ENCODE measurements at places on chromosomes 7 and 10.

GRCh38 chr7:144513334-144513733, 109.8 kb upstream of the NOBOX start:
- no peak for DNase-seq

GRCh38 chr7:42858570-42858969, 53.3 kb downstream of the C7orf25 start:
- DNase-seq = no peak

GRCh38 chr7:3544202-3544601, 243.2 kb downstream of the SDK1 start:
- DNase-seq = no peak

GRCh38 chr7:33996899-33997298, 91.6 kb downstream of the BMPER start:
- no peak for DNase-seq

- DNase-seq = no peak
Observed at GRCh38 chr7:105178928-105179541, 165.0 kb downstream of the KMT2E start.

- no peak for DNase-seq
Observed at GRCh38 chr7:29626730-29627129, 63.1 kb downstream of the PRR15 start.

- DNase-seq = no peak
Observed at GRCh38 chr7:128910569-128910945, at the start of gene KCP. Gene KCP, minus strand, starts transcription at chr7:128910709. Its CDS starts 33 bp downstream, at chr7:128910676.

DNA sequence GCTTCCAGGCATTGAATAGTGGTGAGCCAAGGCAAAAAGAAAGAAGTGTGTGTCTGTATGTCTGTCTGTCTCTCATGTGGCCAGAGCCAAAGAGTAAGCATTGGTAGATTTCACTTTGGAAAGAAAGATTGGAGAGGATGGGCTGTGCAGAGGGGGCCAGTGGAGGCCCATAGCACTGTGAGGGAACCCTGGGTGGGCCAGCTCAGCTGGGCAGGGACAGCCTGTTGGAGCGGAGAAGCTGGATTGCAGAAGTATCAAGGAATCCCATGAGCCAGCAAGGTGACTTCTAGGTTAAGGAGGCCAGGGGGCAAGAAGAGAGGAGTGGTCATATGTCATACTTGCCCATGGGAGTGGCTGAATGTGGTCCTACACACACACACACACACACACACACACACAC, 1.5 kb upstream of the GRID1 start:
- DNase-seq = no peak

DNA sequence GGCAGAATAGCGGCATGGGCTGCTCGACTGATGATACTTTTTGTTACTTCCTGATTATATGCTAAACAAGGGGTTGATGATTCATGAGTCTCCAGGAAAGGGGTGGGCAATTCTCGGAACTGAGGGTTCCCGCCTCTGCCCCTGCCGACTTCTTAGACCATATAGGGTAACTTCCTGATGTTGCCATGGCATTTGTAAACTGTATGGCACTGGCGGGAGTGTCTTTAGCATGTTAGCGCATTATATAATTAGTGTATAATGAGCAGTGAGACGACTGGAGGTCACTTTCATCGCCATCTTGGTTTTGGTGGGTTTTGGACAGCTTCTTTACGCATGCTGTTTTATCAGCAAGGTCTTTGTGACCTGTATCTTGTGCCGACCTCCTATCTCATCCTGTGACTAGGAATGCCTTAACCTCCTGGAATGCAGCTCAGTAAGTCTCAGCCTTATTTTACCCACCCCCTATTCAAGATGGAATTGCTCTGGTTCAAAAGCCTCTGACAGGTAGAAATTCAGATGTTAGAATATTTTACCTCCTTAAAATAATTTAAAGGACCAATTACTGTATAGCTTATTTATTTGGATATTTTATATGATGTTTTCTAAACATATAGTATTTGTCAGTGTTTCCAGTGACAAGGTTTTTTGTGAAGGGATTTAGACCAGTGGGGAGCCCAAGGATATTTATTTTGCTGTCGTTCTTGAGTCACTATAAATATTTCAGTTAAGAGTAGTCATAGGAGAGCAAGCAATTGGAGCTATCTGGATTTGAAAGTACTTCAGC, 90.1 kb upstream of the PIK3CG start:
- DNase-seq = peak; percentile 69

DNA sequence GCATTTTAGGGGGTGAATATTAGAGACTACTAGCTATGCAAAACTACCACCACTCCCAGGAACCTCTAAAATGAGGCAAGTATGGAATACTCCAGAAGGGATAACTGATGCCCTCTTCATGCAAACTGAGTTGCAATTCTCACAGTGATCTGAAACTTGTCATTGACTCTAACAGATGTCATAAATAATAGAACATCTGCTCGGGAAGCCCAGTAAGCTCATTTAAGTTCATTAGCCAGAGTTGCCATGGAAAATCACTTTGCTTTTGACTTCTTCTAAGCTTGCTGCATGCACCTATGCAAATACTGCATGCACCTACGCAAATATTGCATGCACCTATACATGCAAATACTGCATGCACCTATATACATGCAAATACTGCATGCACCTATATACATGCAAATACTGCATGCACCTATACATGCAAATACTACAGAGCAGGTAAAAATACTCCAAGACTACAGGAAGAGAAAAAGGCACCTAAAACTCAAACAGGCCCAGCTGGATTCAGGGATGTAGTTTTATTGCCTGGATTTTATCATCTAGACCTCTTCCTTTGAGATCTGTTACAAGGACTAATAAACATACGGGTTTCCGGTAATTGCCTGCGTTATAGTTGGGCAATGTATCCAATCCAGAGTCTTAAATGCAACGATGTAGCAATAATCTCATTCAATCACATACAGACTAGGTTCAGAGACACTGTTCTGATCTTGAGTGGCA, 1061.1 kb upstream of the AUTS2 start:
- no peak for DNase-seq
